Fibroblast of skin of right quadriceps (primary cell): ENCODE measurements at places on chromosomes 7 and 10.

DNA sequence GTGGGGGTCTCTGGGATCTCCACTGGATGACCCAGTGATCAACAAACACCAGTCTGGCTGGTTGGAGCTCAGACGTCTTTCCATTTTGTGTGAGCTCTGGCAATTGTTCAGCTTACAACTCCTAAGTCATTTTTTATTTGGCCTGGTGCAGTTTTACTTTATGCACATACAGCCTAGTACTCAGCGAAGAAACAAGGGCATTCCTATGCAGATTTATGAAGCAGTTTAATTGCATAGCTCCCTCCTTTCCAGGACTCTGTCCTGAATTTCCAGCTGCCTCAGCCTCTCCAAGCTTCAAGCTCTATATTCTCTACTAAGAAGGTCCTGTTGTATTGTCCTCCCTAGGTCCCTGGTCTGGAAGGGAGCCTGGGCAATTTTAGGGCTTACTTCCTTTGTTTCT lies 145.6 kb upstream of the GALNT17 start:
- no peak for DNase-seq

GRCh38 chr7:146146831-146147486 lies 30.4 kb downstream of the CNTNAP2 start:
- DNase-seq, result peak; percentile 91

DNA sequence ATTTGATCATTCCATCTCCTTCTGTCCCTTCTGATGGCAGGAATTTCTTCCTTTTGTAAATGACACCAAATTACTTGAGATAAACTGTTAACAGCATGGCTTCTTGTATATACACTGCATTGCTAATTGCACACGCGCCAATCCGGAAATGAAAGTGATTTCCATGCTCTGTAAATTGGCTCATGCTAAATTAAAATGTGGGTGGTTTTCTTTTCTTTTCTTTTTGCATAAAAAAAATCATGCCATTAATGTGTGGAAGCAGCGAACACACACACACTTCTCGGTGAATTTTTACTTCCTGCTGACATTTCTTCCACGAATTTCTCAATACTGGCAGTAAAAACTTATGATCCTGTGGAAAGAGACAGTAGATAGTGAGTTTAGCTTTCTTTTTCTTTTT lies 123.1 kb upstream of the CCDC6 start:
- no peak for DNase-seq

- no peak for DNase-seq
These were observed 52.6 kb downstream of the TSPAN15 start for GRCh38 chr10:69503896-69504265.
